ENCODE measurements at places on chromosomes 5 and 9.

GRCh38 chr9:2419347-2419746 is 202.2 kb upstream of the VLDLR start:
- DNase-seq: no peak

- DNase-seq: no peak
Observed at GRCh38 chr9:69122082-69122548, 52.0 kb upstream of the TJP2 start.

GRCh38 chr5:62717301-62717933 is 138.8 kb downstream of the LRRC70 start:
- no peak for DNase-seq

GRCh38 chr9:7172154-7173115 is 414.7 kb downstream of the KDM4C start:
- no peak for DNase-seq

- no peak for DNase-seq
Observed at GRCh38 chr9:34612788-34613390, 992 bp upstream of the RPP25L start.

DNA sequence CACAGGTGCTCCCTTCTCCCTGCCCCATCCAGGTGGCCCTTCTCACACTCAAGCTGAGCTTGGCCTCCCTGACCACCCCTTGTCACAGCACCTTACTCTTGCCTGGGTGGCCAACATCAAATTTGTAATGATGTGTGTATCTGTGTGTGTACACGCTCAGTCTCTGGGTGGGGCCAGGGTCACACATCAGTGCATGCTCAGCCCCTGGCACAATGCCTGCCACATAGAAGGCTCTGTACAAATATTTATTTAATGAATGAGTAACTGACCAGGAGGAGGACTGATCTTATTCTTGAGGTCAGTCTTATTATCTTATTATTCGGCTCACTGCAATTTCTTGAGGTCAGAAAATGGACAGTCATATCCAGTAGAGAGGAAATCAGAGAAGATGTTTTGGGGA is 41.3 kb upstream of the HAND1 start:
- no peak for DNase-seq

GRCh38 chr9:112015149-112015548 is 118.5 kb downstream of the UGCG start:
- DNase-seq: no peak

GRCh38 chr9:126615245-126615790 is 1.6 kb downstream of the LMX1B start:
- no peak for DNase-seq

- no peak for DNase-seq
Observed at GRCh38 chr5:36108758-36109460, 42.2 kb upstream of the UGT3A2 start.

- DNase-seq: no peak
Observed at GRCh38 chr5:10988622-10989021, 227.6 kb upstream of the DAP start.

GRCh38 chr9:76530458-76531110 is 71.6 kb downstream of the GCNT1 start:
- DNase-seq: no peak

DNA sequence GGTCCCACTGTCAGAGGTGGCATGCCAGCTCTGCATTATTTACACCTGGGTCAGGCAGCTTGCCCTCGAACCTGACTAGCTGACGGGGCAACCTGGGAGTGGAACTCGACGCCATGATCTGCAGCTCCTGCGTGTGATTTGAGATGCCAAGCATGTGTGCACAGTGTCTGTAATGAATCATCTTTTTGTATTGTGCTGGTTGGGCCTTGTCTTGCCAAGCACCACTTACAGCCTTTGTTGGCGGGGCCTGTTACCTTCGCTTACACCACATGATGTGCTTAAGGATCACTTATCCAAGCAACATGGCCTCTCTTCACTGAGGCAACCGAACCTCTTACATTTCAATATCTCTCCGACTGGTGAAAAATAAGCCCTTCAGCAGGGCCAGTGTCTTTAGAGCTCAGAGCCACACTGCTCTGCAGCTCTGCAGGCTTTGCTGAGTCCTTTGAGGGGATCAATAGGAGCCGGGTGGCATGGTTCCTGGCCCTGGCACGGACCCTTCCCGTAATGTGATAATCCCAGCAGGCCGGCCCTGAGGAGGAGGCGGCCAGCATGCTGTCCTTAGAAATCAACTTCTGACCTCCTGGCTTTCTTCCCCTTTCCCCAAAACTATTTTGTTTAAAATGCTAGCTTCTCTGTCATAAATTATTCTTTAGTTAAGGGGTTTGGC is 297.7 kb upstream of the CD180 start:
- no peak for DNase-seq

DNA sequence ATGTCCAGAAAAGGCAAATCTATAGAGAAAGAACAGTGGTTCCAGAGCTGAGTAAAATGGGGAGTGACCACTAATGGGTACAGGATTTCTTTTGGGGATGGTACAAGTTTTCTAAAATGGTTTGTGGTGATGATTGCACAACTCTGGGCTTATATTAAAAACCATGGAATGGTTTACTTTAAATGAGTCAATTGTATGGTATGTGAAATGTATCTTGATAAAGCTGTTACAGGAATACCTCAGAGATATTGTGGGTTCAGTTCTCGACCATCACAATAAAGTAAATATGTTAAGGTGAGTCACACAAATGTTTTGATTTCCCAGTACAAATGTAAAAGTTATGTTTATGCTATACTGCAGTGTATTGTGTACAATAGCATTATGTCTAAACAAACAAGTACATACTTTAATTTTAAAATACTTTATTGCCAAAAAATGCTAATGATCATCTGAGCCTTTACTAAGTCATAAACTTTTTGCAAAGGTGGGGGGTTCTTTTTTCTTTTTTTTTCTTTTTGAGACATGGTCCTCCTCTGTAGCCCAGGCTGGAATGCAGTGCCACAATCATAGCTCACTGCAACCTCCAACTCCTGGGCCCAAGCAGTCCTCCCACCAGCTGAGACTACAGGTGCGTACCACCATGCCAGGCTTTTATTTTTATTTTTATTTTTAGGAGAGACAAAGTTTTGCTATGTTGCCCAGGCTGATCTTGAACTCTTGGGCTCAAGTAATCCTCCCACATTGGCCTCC is 65.9 kb downstream of the SHOC1 start:
- DNase-seq: no peak

DNA sequence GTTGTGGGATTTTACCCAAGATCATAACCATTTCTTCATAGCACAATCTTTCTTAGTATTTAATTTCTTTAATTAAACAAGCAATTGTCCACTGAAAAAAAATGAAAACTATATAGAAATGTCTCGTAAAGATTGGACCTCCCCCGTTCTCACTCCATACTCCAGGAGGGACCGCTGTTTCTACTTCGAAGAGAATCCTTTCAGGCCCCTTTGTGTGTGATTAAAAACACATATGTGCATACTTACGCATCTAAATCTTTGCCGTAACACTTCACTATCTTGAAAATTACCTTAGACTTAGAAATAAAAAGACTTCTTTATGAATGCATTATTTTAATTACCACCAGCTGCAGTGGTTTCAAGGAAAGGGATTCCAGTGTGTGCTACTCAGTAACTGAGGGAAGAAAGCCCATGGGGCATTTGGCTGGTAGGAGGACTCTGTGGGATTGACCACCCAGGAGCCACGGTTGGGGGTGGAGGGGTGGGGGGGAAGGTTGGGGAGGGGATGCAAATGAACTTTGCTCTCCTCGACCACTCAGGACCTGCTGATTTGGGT is 209.1 kb downstream of the FAM114A2 start:
- DNase-seq: no peak

- DNase-seq: no peak
Observed at GRCh38 chr9:105681724-105682123, 12.6 kb upstream of the TMEM38B start.
